ENCODE measurements at places on chromosomes 11 and 22. TPM values are rescaled to one million over a fixed set of nuclear protein-coding genes. Genes with fewer than 3 reads are reported as not detected.

ABCC8 gene
- total RNA-seq, result not detected

SUSD2 gene
- 0.99 TPM for total RNA-seq

SPDYC gene
- total RNA-seq, result not detected

FBLN1 gene
- 335 TPM for total RNA-seq

OR9G1 gene
- total RNA-seq, result not detected

TMEM86A gene
- total RNA-seq, result 0.27 TPM

SEC14L2 gene
- 5.8 TPM for total RNA-seq

CYP2D6 gene
- total RNA-seq, result not detected

DSCAML1 gene
- not detected for total RNA-seq

HTATIP2 gene
- total RNA-seq, result 27.9 TPM

TUB gene
- total RNA-seq, result 19.2 TPM

OR6X1 gene
- total RNA-seq, result not detected

ZBTB16 gene
- 0.41 TPM for total RNA-seq

ACTN3 gene
- total RNA-seq, result not detected

PARVA gene
- total RNA-seq, result 64.0 TPM

NCF4 gene
- not detected for total RNA-seq

OR5A1 gene
- total RNA-seq, result not detected

GAB4 gene
- total RNA-seq, result not detected

SLC22A12 gene
- total RNA-seq, result not detected

SLC5A1 gene
- total RNA-seq, result under 0.01 TPM

GAL3ST3 gene
- total RNA-seq, result not detected

ANKK1 gene
- not detected for total RNA-seq

NAALADL1 gene
- 9.7 TPM for total RNA-seq

GDPD4 gene
- not detected for total RNA-seq

YPEL1 gene
- total RNA-seq, result 1.3 TPM

LARGE2 gene
- not detected for total RNA-seq

MMP27 gene
- total RNA-seq, result not detected

ALG12 gene
- 8.3 TPM for total RNA-seq

TRIM29 gene
- not detected for total RNA-seq

TYR gene
- total RNA-seq, result not detected

Data from fibroblast of the aortic adventitia (primary cell).